ENCODE measurements at places on chromosomes 4 and X. TPM values are rescaled to one million over a fixed set of nuclear protein-coding genes. Genes with fewer than 3 reads are reported as not detected.

Gene NKX6-1
- total RNA-seq, result not detected

Gene SYNPO2
- total RNA-seq, result 89.8 TPM

Gene TCEANC
- 2.9 TPM for total RNA-seq

Gene TLR3
- 10.9 TPM for total RNA-seq

Gene SH3RF1
- total RNA-seq, result 30.3 TPM

Gene NSUN7
- 1.7 TPM for total RNA-seq

Gene UCHL1
- 191 TPM for total RNA-seq

Gene GYPA
- not detected for total RNA-seq

Gene RGN
- 4.6 TPM for total RNA-seq

All from mesenteric fat pad (tissue), 1 donor.